NCI-H1417 treated with DMSO at 0.1 percent for 48 hours (cell line): ENCODE measurements at places on chromosomes 12 and 14.

DNA sequence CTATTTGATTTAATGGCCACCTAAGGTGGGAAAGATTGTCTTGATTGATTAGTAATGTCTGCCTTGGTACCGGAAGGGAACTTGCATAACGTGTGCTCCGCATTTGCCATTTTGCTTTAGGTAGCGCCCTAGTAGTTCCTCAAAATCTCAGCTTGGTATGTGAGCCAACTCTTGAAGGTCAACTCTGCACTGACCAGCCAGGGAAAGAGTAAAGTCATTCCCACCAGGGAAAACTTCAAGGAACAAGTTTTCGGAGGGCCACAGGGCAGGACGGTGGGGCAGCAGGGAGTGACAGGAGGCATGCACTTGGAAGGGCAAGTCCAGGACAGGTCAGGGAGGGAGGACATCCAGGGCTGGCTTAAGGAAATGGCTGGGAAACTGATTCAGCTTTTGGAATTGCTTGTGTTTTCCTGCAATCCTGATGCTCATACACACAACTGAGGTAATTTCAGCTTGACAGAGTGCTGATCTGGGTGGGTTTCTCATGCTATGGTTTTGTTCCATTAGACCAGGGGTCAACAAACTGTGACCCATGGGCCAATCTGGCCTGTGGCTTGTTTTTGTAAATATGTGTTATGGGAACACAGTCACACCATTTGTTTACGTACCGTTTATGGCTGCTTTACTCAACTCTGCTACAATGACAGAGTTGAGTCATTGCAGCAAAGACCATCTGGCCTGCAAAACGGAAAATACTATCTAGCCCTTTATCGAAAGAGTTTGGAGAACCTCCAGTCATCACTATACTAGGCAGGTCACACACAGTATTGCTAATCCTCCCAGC lies 184.5 kb downstream of the RBM19 start:
- DNase-seq: no peak

- DNase-seq: peak; percentile 54
Measured at GRCh38 chr12:12685305-12685704, 10.7 kb downstream of the GPR19 start.

DNA sequence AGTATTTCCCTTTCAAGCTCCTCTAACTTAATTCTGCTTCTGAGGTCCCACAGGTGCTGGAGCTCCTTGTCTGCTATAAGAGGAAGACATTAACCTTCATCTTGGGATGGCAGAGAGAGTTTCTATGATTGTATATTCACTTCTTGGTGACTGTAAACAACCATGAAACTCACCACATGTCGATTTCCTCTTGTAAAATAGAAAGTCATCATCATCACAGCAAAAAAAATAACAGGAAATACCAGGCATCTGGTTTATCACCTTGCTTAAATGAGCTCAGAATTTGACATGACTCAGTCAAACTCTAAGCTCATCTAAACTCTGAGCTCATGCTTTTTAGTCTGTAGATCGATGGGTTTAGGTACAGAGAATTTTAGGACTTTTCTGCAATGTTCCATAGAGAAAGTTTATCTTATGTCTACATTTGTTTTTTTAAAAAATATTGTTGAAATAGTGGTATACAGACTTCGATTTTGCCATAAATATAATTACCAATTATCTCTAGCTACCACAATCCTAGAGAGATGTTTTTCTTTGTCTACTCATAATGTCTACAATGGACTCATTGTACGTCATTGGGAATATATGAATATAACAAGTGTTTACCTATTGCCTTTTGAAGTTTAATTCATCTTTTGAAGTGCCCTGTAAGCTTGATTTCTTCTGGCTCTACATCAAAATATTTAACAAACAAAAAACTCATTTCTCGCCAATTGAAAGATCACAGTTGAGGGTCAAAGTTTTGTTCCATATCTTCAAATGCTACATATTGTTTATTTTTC lies 58.4 kb downstream of the IGF1 start:
- no peak for DNase-seq

- no peak for DNase-seq
Measured at GRCh38 chr12:19065871-19066270, 63.7 kb upstream of the PLEKHA5 start.

GRCh38 chr14:96861568-96862310 lies 64.6 kb downstream of the VRK1 start:
- DNase-seq: no peak

DNA sequence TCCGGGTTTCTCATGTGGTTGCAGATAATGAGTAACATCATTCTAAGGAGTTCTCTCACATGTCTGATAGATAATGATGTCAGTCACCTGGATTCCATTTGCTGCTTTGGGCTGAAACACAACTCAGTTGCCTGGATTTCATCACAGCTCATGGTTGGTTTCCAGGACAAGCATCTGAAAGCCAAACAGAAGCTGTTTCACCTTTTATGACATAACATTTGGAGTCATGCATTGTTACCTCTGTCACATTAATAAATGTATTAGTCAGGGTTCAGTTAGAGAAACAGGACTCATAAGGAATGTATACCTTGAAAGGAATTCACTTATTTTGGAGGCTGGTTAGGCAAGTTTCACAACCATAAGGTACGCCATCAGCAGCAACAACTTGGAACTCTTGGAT lies 251.9 kb upstream of the ATXN7L3B start:
- DNase-seq: no peak

DNA sequence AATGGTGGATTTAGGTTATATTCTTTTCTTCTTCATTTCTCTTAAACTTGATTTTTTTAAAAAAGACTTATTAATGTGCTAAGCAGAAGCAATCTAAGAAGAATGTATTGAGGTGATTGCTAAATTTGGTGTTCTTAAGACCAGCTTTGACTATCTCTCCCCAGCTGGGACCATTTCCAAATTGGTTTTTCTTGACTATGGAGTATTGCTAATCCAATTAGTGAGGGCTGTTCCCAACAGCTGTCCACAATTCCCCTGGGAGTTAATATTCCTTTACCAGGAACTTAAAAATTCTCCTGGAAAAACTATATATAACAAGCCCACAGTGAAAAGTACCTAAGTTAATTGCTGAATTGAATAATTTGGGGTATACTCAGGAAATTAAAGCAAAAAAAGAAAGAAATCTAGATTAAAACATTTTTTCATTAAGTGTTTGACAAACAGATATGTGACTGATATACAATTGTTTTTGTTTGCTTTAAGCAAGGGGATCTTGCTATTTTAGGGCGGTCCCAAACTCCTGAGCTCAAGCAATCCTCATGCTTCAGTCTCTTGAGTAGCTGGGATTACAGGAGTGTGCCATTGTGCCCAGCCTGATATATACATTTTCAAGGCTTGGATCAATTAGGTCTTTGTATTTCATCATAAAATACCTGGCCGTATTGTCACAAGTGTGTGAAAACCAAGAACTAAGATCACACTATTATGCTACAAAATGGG lies 105.0 kb downstream of the FAR2 start:
- no peak for DNase-seq

DNA sequence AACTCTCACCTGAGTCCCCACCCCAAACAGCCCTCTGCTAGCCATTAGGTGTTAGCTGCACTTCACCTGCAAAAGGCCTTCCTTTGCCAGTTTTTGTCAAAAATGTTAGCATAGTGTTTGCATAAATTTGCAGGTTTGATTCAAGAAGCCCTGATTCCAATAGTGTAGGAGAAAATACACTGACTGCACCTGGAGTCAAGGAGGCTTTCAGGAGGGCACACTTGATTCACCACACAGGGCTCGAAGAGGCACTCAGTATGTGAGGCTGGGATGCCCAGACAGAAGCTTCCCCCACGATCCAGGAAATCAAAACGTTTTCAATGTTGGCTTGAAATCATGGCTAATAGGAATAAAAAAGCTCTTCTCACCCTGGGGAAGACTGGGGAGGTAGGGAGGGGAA lies 40.5 kb upstream of the DDX11 start:
- no peak for DNase-seq

GRCh38 chr12:82436354-82436753 lies 78.0 kb downstream of the METTL25 start:
- DNase-seq: no peak

- peak; percentile 93 for DNase-seq
Measured at GRCh38 chr12:87368259-87368658, 660.9 kb downstream of the C12orf50 start.
